Activated CD4-positive, alpha-beta T cell treated with anti-CD3 and anti-CD28 coated beads for 36 hours (primary cell): ENCODE measurements at places on chromosomes 7 and 10. TPM values are rescaled to one million over a fixed set of nuclear protein-coding genes. Genes with fewer than 3 reads are reported as not detected.

MOGAT3 gene
- total RNA-seq: not detected

LEP gene
- not detected for total RNA-seq

SPDYE8 gene
- not detected for total RNA-seq

ADAM22 gene
- 1.8 TPM for total RNA-seq

ZMIZ2 gene
- 106 TPM for total RNA-seq

ELFN1 gene
- 0.09 TPM for total RNA-seq

NRP1 gene
- 0.44 TPM for total RNA-seq

NPY4R gene
- not detected for total RNA-seq

LRRC17 gene
- 0.25 TPM for total RNA-seq

MDH2 gene
- 257 TPM for total RNA-seq

ZNF503 gene
- total RNA-seq: 0.40 TPM

ADRB1 gene
- not detected for total RNA-seq

GHRHR gene
- not detected for total RNA-seq

CPXM2 gene
- total RNA-seq: not detected

SLC18A3 gene
- not detected for total RNA-seq

GPRIN2 gene
- not detected for total RNA-seq

PSMG3 gene
- total RNA-seq: 33.0 TPM

PTN gene
- not detected for total RNA-seq

WNT8B gene
- 0.43 TPM for total RNA-seq

ASZ1 gene
- not detected for total RNA-seq

OR2A2 gene
- total RNA-seq: not detected
